ENCODE measurements at places on chromosomes 11 and 22.

GRCh38 chr11:78940500-78941225, 366.0 kb upstream of the NARS2 start:
- DNase-seq = no peak

GRCh38 chr11:37973941-37974340, 1375.9 kb upstream of the RAG2 start:
- no peak for DNase-seq

- no peak for DNase-seq
These were observed 3.1 kb downstream of the HNRNPUL2 start for GRCh38 chr11:62724171-62724570.

GRCh38 chr11:7546324-7546791, 32.6 kb downstream of the PPFIBP2 start:
- no peak for DNase-seq

GRCh38 chr11:46327829-46328228, 19.4 kb upstream of the DGKZ start:
- no peak for DNase-seq

DNA sequence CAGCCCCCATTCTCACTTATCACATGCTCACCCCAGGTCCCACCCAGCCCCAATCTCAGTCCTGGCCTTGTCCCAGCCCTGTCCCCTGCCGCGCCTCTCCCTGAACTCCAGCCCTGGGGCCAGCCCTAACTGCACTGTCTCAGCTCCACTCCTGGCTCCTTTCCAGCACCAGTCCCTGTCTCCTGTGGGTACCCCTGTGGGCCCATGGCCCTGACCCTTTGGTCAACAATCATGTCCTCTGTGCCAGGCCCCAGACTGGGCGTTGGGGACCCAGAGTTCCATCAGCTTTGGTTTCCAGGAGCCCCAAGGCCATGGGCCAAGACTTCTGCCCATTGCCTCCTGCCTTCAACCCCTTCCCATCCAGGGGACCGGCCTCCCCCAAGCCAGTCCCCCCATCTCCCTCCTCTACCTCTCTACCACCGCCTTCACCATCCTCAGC, 757 bp downstream of the SPI1 start:
- no peak for DNase-seq

DNA sequence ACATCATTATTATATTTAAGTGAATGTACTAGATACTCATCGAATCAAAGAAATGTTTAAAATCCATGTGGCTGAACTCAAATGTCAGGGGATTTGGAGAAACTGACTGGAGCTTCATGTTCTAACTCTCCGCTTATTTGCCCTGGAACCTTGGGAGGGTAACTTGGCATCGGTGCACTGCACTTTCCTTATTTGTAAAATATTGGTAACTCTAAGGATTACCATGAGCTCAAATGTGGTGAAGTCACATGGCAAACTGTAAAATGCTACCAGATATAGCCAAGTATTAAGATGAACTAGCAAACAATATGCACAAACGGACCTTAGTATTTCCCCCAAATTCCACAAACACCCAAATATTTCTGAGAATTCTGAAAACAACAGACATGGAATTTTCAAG, 75.6 kb downstream of the ETS1 start:
- no peak for DNase-seq

DNA sequence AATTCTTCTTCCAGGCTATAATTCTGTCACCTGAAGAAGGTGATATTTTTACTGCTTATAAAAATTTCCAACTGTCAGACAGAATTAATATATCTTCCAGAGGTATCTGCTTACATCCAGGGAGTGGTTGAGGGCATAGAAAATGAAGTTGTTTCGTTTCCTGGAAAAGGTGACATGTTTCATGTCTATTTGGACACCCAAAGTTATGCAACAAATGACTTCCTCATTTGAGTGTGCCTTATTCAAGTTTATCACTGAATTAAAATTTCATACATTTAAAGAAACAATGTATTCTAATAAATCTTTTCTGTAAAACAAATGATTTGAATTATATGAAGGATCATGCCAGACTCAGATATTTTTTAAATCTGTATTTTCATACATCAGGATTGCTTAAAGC, 8.5 kb upstream of the GRAMD1B start:
- DNase-seq = no peak

- peak; percentile 22 for DNase-seq
These were observed 561 bp downstream of the PGM2L1 start for GRCh38 chr11:74397501-74398243.

DNA sequence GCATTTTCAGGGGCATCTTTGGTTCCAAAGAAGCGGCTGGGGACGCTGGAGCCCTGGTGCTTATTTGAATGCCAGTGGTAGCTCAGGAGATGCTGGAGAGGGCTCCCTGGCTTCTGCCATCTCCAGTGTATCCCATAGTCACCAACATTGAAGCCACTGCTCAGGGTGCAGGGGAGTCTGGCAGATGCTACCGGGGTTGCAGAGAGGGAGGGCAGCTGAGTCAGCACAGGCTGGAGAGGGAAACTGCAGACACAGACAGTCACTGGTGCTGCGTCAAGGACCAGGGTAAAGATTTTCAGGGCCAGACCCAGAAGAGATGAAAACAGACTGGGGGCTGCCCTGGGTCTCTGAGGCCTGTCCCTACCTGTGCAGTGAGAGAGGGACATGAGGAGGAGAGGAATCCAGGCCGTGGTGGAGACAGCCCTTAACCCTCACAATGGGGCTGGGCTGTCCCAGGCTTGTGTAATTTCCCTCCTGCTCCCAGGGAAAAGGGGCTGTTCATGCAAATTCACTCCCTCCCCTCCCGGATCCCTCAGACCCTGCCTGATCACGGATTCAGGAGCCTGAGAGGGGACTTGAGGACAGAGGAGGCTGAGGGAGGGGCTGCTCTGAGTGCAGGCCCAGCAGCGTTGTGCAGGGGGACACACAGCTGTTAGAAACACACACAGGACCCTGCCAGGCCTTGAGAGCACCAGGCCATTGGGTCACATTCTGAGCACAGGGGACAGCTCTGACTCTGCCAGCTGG, 126.9 kb upstream of the GRK3 start:
- DNase-seq = no peak

- peak; percentile 61 for DNase-seq
These were observed 3.4 kb upstream of the SCUBE1 start for GRCh38 chr22:43346521-43346929.

DNA sequence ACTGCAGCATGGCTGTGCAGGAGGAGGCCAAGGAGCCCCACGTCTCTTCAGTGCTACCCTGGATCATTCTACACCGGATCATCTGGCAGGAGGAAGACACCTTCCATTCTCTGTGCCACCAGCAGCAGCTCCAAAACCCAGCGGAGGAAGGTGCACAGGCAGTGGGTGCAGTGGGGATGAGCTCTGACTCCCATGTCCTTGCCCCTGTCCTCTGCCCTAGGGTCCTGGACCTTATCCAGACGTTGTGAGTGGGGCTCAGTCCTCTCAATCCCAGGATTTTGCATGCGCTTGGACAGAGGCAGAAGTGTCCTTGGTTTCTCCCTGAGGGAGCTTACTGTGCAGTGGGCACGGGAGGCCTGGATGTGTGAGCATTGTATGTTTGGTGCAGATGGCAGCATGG, 61.3 kb downstream of the CABIN1 start:
- no peak for DNase-seq

GRCh38 chr22:46036558-46037408, 59.8 kb upstream of the WNT7B start:
- DNase-seq = no peak

GRCh38 chr11:6992457-6993417, 27.4 kb downstream of the ZNF214 start:
- peak; percentile 27 for DNase-seq

GRCh38 chr11:8383627-8384026, 119.9 kb upstream of the LMO1 start:
- DNase-seq = no peak

GRCh38 chr11:66112601-66113499, 42.8 kb downstream of the PACS1 start:
- DNase-seq = peak; percentile 72

All from GM03348 (cell line).